ENCODE measurements at places on chromosomes 4 and X.

DNA sequence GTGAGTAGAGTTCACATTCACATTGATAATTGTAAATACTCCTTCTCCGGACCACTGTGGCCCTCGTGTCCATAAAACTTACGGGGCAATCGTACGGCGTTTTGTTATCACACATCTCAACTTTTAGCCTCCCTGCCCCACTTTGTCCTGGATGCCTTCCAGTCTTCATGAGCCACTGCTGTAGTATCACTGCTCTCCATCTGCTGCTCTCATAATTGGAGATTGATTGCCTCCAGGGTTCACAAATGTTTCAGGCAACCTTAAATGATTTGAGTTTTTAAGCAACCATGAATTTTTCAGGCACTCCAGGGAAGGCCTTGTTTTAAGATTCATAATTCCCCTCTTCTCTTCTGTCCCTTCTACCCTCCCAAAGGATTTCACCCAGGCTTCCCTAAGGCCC lies 28.4 kb downstream of the ALPK1 start:
- DNase-seq, result no peak

- no peak for DNase-seq
Observed at GRCh38 chrX:109997786-109998452, 5.0 kb upstream of the TMEM164 start.

- DNase-seq, result no peak
Observed at GRCh38 chr4:152385551-152385950, 150.3 kb downstream of the FBXW7 start.

- no peak for DNase-seq
Observed at GRCh38 chr4:2823301-2823670, 20.4 kb upstream of the ADD1 start.

DNA sequence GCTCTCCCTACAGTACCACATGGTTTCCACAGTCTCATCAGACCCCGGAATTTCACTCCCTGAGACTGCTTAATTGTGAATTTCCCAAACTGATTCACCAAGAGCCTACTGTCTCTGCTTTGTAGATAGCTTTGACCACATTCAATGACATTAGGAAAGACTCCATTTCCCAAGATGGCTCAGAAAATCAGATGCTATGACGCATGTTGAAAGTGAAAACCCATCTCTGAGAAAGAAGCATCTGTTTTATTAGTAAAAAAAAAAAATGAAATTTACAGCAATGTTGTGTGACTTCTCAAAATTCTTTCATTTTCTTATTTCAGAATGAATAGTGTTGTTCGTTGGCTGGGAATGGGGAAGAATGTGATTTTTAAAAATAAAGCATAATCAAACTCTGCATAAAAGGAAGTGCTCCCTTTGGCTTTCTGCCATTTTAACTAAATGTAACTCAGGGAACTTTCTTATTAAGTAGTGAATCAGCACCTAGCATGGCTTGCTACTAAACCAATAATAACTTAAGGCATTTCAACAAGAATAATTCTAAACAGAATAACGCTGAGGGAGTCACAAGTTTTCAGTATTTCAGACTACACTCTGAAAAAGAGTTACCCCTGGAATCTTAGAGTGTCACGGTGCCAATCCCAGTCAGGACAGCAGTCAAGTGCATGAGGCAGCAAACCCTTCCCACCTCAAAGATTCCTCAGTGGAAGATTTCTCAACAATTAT lies 97.4 kb upstream of the MYOZ2 start:
- DNase-seq, result no peak

DNA sequence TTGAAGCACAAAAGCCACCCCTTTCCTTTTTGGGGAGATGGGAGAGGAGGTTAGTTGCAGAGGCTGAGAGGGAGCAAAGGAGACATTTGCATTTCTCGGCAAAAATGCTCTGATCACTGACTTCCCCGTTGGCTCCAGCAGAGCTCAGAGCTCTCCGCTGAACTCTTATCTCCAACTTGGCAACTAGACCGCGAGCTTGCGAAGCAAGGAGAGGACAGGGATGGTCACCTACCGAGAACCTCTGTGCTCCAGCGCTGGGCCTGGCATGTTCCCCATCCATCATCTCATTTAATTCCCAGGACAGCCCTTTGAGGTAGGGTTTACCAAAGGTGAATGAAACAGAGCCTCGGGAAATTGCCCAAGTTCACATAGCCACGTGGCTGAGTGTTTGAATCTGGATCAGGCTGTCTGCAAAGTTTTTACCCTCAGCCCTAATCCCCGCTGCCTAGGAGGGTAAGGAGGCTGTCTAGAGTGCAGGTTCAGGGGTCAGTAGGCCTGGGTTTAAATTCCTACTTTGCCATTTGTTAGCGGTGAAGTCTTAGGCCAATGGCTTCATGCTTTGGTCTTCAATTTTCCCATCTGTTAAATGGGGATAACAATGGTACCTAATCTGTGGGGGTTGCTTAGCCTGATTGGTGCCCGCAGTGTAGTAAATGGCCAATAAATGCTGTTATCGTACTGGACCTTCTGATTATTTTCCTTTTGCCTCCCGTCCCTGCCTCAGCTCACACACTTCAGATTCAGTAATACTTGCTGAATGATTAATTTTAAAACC lies 3.8 kb upstream of the CITED1 start:
- DNase-seq, result no peak

DNA sequence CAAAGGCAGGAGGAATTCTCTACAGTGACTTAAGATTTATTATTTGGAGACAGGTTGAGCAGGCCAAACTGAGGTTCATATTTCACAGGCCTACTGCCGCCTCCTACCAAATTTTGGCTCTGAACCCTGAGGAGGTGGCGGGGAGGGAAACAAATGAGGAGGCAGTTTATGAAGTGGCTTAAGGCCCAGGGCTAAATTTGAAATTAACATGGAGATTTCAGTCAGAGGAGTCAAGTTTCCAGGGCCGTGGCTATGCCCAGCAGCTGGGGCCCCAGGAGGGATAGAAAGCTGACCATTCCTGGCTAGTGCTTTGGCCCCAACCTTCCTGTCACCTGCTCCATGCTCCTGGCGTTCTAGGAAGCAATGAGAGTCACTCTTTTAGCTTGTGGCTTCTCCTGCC lies 73.4 kb upstream of the ARHGAP36 start:
- no peak for DNase-seq

DNA sequence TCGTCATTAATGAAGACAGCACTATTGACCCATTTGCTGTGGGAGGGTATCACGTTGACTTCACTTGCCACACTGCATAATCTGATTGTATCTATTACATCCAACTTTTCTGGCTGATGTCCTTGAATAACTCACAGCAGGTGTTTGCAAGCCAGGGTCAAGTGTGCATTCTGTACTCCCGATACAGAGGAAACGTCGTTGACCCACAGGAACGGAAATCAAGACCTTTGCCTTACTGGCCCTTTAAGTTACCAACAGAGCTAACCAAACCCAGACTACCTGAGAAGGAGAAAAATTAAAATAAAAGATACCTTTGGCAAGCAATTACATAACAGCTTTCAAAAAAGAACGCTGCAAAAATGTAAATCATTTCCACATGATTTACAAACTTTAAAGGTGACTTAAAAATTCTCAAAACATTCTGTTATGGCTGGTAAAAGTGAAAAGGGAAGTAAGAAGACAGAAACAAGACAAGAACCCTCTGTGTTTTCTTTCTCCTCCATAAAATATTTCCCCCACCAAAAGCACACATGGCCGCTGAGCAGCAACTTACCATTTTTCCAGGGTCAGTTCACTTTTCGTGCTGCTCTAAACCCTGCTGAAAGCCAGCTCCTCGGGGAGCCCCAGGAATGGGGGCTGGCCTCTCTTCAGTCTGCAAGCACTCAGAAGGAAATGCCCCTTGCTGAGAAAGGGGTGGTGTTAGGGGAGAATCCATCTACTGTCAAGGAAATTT lies 6.5 kb upstream of the SHISA3 start:
- DNase-seq, result no peak

DNA sequence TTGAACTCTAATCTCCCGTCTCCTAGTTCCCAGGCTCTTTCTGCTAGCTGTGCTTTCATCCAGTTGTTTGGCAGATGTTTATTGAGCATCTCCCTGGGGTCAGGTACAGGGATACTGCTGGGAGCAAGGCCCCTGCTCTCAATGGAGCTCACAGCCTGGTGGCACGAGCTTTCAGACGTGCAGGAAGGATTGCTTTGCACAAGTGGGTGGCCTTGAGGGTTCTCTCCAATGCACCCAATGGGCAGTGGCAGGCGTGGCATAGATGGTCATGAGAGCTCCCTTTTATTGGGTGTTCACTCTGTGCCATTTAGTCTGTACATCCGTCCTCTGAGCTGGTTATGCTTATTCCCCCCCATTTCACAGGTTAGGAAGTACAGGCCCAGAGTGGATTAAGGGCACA lies 235.2 kb downstream of the EVC2 start:
- no peak for DNase-seq

DNA sequence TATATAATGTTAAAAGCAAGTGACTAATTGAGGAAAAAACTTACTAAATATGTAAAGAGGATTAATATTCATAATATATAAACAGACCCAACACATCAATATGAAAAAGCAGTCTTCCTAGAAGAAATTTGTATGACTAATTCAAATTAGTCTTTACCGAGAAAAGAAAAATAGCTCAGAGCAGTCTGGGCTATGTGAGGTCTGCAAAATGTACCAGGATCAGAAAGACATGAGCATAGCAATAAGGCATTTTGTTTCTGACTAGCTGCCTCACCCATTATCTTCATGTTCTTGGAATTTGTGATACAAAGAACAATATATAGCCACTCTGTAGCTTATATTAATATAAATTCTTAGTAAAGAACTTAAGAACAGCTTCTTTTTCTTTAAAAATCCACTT lies 13.7 kb upstream of the TMPRSS11B start:
- no peak for DNase-seq

DNA sequence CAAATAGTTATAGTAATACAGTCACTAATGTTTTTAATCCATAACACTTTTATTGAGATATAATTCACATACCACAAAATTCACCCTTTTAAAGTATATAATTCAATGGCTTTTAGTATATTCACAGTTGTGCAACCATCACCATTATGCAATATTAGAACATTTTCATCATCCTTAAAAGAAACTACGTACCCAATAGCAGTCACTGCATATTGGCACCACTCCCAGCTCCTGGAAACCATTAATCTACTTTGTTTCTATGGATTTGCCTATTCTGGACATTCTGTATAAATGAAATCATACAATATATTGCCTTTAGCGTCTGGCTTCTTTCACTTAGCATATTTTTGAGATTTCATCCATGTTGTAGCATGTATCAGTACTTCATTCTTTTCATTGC lies 99.3 kb downstream of the AMMECR1 start:
- no peak for DNase-seq

Measured in midbrain (tissue), 1 donor.